Testis (tissue), 5 donors: ENCODE measurements at places on chromosomes 2 and 18. TPM values are rescaled to one million over a fixed set of nuclear protein-coding genes. Genes with fewer than 3 reads are reported as not detected.

C1GALT1C1L gene
- 8.6 TPM for polyA plus RNA-seq

ASIC4 gene
- 1.5 TPM for polyA plus RNA-seq

OSBPL1A gene
- 32.0 TPM for polyA plus RNA-seq

TNFAIP6 gene
- 26.1 TPM for polyA plus RNA-seq

CAVIN2 gene
- 3.3 TPM for polyA plus RNA-seq

BCL11A gene
- 5.1 TPM for polyA plus RNA-seq

TGFA gene
- polyA plus RNA-seq = 5.1 TPM

QPCT gene
- polyA plus RNA-seq = 5.6 TPM

SIGLEC15 gene
- polyA plus RNA-seq = 0.20 TPM

ABCG8 gene
- polyA plus RNA-seq = not detected

SCN7A gene
- polyA plus RNA-seq = 3.3 TPM

CRACDL gene
- 8.4 TPM for polyA plus RNA-seq

- no peak for DNase-seq
Measured at GRCh38 chr2:99571533-99571932, 81.7 kb upstream of the REV1 start.

DNA sequence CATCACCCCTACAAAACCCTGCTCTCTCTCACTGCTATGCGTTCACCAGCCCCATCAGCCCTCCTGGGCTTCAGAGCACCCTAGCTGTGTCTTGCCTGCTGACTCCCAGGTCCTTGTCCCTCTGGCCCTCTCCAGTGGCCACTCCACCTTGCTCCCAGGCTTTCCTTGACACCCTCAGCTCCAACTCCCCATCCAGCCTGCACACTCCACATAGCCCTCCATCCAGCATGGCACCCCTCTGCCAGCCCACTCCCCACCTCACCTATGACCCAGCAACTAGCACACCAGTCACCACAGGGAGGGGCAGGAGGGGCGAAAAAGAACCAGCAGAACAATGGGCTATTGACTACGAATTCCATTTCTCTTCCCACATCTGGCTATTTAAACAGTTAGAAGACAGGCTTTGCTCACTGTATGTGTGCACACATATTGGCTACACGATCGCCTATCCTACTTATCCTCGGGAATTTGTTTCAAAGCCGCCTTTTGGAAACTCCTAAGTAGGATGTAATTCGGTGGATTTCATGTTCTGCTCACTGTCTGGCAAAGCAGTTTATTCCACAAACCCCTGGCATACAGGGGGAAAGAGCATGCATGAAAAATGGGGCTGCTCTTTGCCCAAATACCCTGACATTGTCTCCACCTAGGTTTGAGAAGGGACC is 195.3 kb downstream of the SMAD2 start:
- no peak for DNase-seq

DNA sequence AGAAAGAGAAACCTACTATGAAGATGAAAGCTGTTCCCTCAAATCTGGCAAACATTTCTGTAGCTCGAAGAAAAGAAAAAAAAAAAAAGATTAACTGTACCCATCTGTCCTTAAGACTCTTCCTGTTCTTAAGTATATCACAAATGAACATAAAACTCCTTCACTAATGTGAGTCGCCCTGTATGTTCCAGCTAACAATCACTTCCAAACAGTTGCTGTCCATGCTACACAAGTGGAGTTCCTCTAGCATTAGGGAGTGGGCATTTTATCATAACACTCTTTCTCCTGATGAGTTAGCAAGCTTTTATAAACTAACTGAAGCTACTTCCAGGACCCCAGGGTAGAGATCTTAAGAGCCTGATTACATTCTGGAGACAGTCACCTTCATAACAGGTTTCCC is 5.8 kb downstream of the CUL3 start:
- no peak for DNase-seq

GRCh38 chr2:234427081-234428061 is 69.5 kb downstream of the ARL4C start:
- no peak for DNase-seq

- no peak for DNase-seq
Measured at GRCh38 chr2:27223416-27223815, 6.2 kb downstream of the CAD start.

- DNase-seq = no peak
Measured at GRCh38 chr2:64838817-64839216, 150.4 kb upstream of the SLC1A4 start.

- DNase-seq = no peak
Measured at GRCh38 chr2:149261692-149262091, 68.7 kb upstream of the LYPD6 start.

GRCh38 chr2:149828520-149829210 is 241.1 kb upstream of the MMADHC start:
- no peak for DNase-seq

- DNase-seq = no peak
Measured at GRCh38 chr2:189624648-189625355, 36.5 kb upstream of the ASNSD1 start.

- DNase-seq = no peak
Measured at GRCh38 chr2:141941210-141941714, 189.6 kb downstream of the LRP1B start.

GRCh38 chr18:59853380-59853779 is 46.4 kb upstream of the PMAIP1 start:
- DNase-seq = no peak

DNA sequence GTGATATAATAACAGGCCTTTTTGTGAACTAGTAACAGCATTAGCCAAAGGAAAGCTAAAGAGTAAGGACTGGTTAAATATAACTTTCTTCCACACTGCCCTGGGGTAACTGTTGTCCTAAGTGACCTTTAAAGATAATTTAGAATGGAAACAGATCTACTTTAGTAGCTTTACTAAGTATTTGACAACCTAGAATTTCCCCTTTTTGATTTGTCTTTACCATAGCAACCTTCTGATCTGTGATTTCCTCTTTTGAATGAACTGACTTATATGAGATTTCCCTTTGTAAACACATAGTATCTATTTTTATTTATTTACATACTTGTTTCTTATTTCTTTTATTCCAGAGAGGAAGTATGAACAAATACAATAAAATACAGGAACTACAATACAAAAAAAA is 10.5 kb upstream of the KLF7 start:
- DNase-seq = no peak

GRCh38 chr2:40450066-40450795 is 1.7 kb downstream of the SLC8A1 start:
- DNase-seq = no peak

GRCh38 chr2:10522726-10523405 is 74.7 kb upstream of the ODC1 start:
- no peak for DNase-seq

DNA sequence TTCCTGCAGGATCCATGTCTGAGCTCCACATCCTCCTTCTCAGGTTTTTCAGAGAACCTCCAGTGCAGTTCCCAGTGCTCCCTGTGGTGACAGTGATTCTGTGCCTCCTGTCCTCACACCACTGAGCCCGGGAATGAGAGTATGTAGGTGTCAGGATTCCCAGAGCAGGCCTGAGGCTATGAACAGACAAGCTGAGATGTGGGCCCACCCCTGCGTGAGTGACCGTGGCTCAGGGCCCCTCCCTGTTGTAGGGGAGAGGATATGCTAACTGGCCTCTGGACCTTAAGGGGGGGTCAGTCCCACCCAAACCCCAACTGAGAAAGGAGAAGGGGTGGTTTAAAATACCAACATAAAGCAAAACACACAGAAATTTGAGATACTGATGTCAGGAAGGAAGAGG is 104.8 kb upstream of the RAB12 start:
- no peak for DNase-seq

DNA sequence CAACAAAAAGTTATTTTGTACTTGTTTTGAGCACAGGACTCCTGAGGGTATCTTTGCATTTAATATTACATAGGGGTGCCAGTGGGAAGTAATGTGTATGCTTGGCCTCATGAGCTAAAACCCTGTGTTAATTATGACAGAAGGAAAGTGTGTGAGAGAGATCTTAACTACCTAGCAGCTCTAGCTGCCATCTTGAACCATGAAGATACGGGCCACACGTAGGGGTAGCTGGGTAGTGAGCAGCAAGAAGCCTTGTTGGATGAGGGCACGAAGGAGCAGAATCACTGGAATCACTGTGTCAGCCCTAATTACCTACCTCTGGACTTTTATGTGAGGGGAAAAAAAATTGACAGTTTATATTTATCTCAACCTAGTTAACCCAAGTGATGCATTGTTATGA is 15.4 kb upstream of the CASP10 start:
- DNase-seq = no peak

GRCh38 chr2:24725956-24726355 is 67.2 kb downstream of the PTRHD1 start:
- no peak for DNase-seq

- no peak for DNase-seq
Measured at GRCh38 chr18:75226286-75226955, 15.8 kb downstream of the TSHZ1 start.

DNA sequence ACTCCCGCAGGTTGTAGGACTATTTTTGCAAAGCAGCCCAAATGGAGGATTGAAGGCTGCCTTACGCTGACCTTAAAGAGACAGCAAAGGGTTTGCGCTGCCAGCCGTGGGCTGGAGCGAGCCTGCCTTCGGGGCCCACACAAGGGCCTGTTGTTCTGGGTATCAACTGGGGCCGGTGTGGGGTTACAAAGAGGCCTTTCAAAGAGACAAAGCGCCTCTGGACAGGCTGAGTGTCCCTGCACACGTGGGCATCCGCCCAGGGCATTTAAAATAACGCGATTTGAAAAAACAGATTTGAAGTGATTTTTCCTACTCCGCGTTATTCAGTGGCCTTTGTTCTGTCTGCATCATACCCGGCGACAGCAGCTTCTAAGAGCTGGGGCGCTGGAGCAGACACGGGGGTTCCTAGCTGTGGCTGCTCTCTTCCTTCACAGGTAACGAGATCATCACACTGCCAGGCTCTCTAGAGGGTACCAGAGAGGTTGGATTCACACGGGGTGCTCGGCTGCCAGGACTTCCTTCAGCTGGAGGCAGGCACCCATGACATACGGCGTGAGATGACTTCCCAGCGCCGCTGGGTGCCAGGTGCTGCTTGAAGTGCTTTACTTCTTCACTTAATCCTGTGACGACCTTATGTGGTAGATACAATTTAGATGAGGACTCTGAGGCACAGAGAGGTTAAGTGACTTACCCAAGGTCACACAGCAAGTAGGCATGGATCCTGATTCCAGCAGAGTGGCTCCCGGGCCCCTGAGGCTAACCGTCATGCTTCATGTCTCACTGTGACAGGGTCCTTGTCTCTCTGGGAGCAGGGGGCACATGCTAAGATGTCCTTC is 32.2 kb downstream of the MAL start:
- peak; percentile 88 for DNase-seq

DNA sequence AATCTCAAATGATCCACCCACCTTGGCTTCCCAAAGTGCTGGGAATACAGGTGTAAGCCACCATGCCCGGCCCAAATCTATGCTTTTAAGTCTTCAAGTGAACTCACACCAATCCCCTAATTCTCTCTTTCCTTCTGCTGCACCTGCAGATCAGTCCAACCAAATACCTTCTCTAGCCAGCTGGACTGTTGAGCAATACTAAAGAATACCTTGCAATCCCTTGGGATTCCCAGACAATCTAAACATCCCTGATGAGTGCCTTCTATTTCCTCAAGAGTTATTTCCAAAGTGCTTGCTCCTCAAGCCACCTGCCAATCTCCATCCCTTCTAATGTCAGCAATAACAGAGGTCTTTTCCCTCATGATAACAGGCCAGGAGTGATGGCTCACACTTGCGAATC is 48.6 kb downstream of the SF3B1 start:
- DNase-seq = no peak

DNA sequence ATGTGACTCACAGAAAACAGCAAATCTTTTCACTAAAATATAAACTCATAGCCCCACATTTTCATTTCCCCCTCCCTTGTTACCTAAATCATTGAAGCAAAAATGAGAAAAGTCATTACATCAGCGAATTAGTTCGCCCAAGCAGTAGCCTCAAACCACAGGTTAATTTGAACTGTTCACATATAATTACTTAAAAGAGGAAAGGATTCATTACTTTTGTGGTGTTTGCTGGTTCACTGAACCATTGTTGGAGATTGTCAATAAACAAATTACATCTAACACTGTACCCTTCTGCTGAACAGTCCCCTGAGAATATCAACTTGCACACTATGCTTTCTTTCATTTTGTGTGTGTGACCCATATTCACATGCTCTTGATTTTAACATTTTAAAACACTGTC is 238.7 kb downstream of the ERBB4 start:
- DNase-seq = no peak

DNA sequence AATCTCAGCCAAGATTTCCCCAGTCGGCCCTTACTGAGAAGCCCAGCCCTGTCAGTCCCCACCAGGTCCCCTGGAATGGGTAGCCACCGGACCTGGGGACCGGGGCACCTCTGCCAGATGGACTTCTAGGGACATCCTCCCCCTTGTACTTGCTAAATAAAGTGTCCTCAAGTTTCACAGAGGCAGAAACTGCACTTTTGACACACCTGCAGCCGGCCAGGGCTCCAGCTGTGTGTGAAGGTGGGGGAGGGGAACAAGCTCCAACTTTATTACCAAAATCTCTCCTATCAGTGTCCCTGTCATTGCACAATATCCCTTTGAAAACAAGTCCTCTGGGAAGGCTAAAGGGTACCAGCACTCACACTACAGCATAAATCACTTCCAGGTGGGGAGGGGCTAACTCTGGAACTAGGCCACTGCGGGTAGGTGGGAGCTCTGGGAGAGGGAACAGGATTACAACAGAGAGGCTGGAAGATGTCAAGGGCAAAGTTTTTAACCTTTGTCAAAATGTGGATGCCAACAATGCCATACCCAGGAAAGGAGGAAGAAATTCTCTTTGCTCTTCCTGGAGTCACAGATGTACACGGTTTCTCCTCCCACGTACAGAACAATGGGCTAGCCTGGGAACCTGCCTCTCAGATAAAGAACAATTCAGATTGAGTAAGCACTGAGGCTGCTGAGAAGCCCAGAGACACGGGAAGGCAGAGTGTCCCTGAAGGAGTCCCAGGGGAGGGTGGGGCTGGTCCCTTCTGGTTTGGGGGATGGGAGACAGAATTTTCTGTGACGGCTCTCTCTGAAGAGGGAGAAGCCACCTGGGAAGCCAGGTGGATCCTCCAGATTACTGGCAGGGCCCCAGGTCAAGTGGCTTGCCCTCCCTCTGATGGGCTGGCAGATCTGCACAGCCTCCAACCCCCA is 11.0 kb downstream of the SDC1 start:
- no peak for DNase-seq

DNA sequence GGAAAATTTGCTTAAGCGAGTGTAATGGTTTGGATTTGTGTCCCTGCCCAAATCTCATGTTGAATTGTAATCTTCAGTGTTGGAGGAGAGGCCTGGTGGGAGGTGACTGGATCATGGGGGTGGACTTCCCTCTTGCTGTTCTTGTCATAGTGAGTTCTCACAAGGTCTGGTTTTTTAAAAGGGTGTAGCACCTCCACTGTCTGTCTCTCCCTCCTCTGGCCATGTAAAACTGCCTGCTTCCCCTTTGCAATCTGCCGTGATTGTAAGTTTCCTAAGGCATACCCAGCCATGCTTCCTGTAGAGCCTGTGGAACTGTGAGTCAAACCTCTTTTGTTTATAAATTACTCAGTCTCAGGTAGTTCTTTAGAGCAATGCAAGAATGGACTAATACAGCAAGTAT is 6.6 kb downstream of the YIPF4 start:
- no peak for DNase-seq

DNA sequence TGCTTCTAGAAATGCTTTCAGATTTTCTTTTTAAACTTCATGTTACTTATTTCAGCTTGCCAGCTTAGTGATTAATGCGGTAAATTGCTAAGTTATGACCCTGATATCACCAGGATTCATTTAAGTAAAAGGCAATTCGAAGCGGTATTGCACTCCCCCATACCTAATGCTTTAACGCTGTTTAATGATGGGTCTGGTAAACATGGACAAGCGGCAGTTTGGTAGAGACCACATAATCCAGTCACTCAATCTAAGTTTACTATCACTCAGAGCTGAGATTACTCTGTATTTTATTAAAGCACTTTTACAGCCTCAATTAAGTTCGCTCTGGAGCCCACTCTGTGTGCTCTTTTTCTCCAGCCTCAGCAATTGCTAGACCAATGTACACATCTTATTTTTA is 118.2 kb upstream of the SCN7A start:
- no peak for DNase-seq
